Cerebellar nuclear complex (tissue), 1 donor: ENCODE measurements at places on chromosomes 2 and 18.

DNA sequence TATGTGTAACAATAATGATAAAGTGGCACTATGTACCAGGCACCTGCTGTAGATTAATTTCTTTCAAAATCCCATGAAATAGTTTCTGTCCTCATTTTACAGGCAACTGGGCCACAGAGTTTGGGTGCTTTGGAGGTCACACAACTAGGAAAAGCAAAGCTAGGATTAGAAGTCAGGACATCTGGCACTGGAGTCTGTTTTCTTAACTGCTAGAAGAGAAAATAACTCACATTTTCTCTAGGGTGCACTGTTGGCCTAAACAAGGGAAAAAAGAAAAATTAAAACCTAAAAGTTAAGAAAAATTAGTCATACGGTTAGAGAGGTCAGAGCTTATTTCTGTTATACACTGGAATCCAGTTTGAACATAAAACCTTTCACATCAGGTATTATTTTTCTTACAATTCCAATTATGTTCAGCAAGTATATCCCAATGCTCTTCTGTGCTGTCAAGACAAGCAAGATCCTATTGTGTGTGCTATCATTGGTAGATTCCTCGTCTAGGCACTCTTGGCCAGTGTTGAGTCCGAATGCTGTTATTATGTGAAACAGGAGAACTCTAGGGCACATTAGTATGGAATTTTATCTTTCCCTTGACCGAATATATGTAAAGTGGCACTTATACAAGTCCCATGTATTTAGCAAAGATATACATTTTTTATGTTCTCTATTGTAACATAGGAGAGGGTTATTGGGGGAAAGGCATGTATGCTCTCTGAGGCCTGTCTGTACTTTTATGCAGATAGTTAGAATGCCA lies 1.5 kb upstream of the OSGEPL1 start:
- DNase-seq = no peak

- DNase-seq = no peak
These were observed 124.9 kb downstream of the B3GNT2 start for GRCh38 chr2:62320657-62321357.

DNA sequence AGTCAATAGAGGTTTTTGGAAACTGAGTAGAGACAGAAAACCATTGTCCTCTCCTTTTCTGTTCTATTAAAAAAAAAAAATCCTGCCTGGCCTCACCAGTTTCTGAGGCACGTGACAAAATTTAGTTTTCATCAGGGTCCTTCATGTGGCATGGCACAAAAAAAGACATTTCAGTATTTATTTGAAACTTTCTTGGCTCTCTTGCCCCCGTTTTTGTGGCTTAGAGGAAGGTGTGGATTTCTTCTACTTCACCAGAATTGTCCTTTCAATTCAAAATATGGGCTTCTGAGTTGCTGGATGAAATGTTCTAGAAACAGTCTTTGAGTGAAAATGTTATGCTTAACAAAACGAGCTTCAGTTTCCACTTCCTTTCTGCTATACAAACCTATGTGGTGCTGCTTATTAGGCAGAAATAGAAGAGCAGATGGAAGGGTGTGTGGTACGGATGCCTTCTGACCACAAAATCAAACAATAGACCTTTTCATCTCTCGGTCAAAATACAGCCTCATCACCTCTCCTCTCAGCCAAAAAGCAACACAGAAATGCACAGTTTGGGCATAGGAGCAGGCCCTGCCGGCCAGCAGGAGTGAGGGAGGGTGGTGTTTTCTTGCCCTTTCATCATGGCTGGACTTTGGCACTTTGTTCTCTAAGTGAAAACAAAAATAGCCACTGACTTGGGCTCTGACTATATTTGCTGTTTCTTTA lies 89.2 kb downstream of the SH3RF3 start:
- no peak for DNase-seq

GRCh38 chr2:97706708-97707345 lies 6.5 kb upstream of the ZAP70 start:
- DNase-seq = no peak

DNA sequence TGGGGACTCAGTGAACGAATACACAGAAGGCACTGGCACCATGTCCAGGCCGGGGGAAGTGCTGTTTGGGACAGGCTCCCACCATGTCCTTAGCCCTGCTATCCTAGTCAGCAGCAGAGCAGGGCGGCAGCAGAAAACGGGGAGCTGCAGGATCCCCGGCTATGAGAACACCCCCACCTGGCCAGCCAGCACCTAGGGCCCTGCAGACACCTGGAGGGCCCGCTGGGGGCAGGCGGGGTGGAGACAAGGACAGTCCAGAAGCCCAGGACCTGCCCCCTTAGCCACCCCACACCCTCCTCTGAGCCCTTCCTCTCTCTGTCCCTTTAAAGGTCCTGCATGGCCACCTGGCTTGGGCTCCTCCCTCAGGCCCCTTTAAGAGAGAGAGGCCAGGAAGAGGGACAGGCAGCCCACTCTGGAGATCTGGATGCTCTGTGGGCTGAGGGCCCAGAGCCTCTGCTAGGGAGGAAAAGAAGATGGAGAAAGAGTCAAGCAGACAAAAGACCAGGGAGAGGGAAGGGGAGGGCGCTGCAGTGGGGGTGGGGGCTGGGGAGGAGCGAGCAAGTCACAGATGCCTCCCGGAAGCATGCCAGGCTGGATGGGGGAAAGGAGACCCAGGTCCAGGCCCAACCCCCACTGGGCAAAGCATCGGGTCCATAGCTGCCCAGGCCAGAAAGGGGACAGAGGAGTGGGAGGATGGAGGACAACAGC lies 48.6 kb downstream of the BIN1 start:
- no peak for DNase-seq

GRCh38 chr2:196331143-196331542 lies 159.8 kb upstream of the STK17B start:
- no peak for DNase-seq

GRCh38 chr2:128817171-128817570 lies 498.5 kb upstream of the HS6ST1 start:
- DNase-seq = no peak

DNA sequence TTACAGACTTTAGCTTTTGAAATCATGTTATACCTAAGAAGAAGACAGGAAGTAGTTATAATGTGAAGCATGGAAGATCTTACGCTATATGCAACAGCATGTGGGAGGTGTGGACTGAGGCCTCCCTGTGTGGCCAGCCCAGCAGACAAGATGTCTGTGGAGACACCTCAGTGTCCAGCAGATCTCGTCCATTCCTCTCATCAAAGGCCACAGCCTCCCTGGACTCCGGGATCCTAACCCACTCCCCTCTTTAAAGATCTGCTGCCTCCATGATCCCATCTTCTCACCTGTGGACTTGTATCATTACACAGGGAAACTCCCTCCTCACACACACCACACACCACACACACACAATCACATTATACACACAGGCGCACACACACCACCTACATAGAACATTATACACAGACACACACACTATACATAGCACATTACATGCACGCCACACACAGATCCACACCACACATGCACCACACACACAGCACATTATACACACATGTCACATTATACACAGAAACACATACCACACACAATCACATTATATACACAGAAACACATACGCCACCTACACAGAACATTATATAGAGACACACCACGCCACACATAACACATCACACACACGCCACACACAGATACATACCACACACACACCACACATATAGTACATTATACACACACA lies 89.5 kb downstream of the PXDN start:
- no peak for DNase-seq

DNA sequence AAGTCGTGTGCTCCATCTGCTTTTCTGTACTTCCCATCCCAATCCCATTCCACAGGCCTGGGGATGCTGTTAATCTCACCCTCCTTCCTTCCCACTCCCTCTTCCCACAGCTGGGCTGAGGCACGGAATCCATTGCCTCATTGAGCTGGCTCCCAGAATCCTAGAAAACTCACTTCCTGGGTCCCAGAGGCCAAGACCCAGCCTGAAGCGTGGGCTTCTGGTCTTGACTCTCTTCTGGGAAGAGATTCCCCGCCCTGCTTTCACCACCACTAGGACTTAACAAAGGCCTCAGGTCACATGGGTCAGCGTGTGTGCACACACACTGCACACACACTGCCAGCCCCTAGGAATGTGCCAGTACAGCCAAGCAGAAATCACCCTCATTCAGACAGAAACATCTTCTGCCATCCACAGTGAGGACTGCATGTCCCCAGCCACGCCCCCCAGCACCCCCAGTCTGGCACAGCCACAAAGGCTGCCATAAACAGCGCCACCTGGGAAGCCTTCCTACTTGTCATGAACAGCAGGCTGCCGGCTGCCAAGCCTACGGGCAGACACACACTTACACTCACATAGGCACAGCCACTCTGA lies 165.8 kb downstream of the TNS1 start:
- DNase-seq = no peak

DNA sequence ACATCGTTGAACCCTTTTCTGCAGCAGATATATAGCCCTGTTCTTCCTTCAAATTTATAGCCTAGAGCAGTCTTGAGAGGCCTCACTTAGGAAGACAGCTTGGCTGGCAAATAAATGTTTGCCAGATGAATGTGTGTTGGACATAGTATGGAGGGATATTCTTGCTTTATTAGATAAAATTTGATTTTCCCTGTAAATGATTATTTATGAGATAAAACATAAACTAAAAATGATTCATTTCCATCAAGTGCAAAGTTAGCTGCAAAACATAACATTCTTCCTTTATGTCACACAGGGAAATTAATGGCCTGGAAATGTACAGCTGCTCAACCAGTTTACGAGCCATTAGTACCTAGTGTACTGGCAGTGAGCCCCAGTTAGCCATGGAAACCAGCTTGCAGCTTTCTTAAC lies 82.5 kb downstream of the LIMS1 start:
- no peak for DNase-seq

DNA sequence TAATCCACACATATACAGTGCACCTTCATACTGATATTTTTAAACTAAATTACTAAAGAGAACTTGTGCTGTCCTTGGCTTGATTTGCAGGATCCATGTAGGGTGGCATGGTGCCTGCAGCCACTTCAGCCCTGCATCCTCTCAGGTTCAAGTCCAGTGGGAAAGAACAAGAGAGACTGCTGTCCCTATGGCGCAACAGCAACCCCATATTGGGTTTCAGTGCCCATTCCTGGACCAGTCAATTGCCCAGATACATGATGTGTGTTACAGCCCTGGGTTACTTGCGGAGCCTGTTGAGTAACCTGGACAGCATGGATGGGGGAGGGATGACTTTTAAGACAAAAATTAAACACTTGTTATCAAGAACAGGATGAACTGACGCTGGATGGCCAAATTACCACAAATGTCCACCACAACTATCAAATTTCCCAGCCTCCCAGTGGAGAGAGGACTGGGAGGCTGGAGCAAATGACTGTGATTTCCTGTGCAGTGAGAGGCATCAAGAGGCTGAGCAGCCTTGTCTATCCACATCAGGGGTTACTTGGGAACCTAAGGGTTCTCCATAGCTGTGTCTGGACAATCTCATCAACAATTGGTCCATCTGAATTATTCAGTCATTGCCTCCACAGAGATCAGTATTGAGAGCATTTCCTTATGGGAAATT lies 162.0 kb downstream of the CAPN13 start:
- DNase-seq = no peak

DNA sequence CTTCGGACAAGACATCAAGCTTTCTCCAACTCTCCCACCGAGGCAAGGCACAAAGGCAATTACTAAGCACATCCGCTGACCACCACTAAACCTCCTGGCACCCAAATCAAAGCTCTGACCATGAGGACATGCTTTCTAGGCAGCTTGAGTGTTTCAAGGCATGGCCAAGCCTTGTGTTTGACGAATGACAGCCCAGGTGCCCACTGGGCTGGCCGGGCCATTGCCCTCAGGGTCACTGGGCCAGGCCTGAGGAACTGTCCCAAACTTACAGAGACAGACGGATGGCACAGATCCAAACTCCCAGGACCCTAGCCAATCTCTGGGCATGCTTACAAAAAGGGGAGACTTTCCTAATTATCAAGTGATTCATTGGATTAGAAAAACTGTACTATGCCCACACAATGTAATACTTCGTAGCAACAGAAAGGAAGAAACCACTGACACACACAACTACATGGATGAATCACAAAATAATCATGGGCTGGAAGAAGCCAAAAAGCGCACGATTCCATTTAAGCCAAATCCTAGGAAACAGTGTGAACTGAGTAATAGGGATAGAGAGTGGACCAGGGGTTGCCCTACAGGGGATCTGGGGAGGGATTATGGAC lies 20.2 kb downstream of the CRACDL start:
- DNase-seq = no peak

- DNase-seq = no peak
These were observed 87.6 kb downstream of the ALPK2 start for GRCh38 chr18:58541146-58541788.

GRCh38 chr2:233339427-233339826 lies 14.9 kb upstream of the DGKD start:
- no peak for DNase-seq

- no peak for DNase-seq
These were observed 136.3 kb downstream of the TMEM163 start for GRCh38 chr2:134582547-134582899.

GRCh38 chr2:160255408-160255807 lies 55.3 kb upstream of the ITGB6 start:
- no peak for DNase-seq

DNA sequence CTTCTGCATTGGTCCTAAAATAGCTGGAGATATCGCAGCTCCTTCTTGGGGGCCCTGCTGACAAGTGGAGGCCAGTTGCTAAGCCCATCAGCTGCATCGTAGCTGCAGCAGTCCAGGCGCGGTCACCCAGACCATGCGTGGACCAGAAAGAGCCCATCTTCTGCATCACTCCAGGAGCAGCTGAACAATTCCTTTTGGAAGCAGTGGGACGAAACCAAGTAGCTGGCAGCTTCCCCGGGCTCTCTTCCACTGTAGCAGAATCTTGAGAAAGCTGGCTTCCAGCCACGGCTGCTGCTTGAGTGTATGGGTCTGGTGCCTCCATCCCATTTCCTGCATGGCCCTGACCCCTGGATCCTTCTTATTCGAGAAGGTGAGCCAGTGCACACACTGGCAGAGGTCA lies 22.2 kb upstream of the CAB39 start:
- DNase-seq = no peak

- no peak for DNase-seq
These were observed 35.5 kb downstream of the STAT1 start for GRCh38 chr2:190978389-190979053.
